ENCODE measurements at places on chromosomes 2 and 18. TPM values are rescaled to one million over a fixed set of nuclear protein-coding genes. Genes with fewer than 3 reads are reported as not detected.

RAB17 gene
- total RNA-seq, result not detected

- DNase-seq, result no peak
Measured at GRCh38 chr2:156505696-156506095, 69.5 kb downstream of the GPD2 start.

GRCh38 chr2:101076581-101076980 is 74.5 kb downstream of the RPL31 start:
- DNase-seq, result no peak

DNA sequence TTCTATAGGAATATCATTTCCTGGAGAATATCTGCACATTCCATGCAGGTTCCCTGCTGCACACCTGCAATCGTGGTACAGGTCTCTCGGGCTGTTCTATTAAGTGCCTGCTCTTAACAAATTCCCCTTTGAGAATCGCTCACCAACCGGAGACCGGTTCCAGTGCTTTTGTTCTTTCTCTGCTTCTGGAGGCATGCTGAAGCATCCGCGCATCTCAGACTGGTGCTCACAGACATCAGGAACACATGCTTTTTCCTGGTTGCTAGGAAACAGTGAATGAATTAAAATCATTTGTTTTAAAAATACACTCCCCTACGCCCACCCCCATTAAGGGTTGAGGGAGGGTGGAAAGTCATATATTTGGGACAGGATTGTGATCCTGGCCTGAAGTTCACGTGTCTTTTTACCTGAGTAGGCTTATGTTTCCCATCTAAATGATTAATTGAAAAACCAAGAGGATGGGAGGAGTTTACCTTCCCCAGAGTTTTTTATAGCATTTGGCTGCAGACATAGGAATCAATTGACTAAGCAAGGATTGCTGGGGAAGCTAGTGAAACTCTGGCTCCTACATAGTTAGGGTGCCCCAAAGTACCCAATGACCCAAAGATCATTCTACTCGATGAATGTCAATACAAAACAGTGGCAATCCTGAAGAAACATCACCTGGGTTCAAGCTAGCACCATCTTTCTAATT is at the start of gene C2orf80:
C2orf80 (minus strand) TSS at position 221 of the 694 bp plus-strand sequence. CDS start 3,044 bp downstream, outside the sequence.
- DNase-seq, result no peak

GRCh38 chr18:55306359-55307024 is 281.5 kb downstream of the TCF4 start:
- DNase-seq, result no peak

- DNase-seq, result no peak
Measured at GRCh38 chr18:34760444-34760843, 50.3 kb downstream of the DTNA start.
